ENCODE measurements at places on chromosomes 7 and 10.

DNA sequence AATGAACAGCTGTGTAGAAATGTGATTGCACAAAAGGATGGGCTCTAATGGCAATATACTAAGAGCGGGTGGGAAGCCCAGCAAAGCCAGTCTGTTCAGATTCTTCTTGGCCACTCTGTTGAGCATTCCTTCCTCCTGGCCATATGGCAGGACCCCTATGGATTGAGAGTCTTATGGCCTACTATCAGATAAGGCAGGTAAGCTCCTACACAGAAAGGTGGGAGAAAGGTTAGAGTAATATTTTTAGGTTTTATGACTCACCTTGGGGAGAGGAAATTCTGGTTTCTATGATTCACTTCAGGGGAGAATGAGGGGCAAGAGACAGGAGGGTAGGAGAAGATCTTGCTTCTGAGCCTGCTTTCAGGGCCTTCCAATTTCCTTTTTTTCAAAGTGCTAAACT lies 15.1 kb upstream of the AKR1B10 start:
- no peak for DNase-seq

DNA sequence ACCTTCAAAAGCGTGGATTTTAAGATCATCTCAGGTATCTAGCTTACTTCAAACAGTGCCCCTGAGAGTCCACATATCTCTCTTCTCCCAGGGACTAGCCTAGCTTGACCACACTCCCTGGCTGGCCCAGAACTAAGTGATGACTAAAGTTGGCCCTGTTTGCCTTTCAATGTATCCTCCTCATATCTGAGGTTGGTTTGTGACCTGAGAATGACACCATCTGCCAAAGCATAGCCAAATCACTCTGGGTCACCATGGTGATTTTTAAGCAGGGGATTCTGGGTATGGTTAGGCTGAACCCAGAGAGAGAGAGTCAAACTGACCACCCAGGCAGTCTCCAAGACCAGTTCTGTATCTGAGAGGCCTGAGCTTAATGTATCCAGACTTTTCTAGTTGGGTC lies 16.2 kb downstream of the CNNM1 start:
- no peak for DNase-seq

DNA sequence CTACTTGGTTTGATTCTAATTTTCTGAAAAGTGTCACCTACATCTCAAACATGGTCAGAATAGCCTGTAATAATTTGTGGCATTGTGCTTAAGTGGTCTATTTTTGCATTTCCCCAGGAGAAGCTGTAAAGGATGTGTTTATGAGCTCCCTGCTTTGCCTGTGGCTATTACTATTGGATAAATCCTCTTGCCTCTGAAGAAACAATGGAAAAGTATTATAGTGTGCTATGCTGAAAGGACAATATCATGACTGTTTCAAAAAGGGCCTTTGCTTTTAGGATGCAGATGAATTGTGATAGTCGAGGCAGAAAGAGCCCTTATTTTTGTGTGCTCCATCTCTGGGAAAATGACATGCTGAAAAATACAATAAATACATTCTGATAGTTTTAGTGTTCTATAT lies 94.1 kb upstream of the ARMC3 start:
- no peak for DNase-seq

DNA sequence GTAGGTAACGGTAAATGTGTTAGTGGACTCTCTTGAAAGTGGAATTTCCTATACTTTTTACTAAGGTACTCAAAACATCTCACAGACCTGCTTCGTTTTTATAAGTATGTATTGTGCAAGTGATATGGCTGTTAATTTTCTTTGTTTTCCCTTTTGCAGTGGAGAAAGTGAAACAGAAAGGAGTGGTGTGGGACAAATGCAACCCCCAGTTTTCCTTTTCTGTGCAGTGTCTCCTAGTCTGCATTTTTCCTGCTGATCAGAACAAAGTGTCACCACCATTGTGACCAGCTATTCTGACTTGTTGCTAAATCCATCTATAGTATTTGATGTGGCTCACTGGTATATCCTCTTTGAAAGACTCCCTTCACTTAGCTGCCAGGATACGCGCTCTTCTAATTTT lies 410.0 kb downstream of the EXOC4 start:
- no peak for DNase-seq

DNA sequence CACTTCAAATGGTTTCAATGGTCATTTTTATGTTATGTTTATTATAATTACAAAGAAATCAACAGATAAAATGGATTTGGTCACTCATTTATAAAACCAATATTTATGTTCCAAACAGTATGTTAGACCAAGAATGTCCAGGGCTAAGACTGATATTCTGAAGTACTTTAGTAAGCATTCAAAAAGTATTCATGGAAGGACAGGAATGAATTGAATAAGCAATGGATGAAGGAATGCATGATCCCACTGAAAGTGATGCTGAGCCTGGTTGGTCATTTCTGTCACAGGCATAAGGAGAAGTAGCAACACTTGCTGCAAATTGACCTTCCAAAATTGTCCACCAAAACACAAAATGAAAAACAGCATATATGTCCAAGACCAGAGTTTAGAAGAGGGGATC lies 189.0 kb upstream of the CELF2 start:
- no peak for DNase-seq

DNA sequence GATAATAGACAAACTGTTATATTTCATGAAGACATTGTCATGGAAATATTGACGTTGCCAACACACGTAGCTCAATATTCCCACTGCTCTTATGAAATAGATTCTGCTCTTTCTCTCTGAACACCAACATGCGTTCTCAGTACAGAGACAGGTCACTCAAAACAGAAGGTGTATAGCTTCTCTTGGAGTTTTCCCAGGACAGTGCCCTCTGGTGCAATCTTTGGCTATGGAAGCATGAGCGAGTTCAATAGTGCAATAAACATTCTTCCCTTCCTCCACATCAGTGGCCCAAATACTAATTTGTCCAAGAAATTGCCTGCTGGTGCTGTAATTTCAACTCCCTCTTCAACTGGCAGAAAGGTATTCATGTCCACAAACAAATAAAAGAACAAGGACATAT lies 145.3 kb downstream of the MAGI2 start:
- DNase-seq = no peak

- no peak for DNase-seq
These were observed 127.2 kb downstream of the TEX36 start for GRCh38 chr10:125555743-125556142.

DNA sequence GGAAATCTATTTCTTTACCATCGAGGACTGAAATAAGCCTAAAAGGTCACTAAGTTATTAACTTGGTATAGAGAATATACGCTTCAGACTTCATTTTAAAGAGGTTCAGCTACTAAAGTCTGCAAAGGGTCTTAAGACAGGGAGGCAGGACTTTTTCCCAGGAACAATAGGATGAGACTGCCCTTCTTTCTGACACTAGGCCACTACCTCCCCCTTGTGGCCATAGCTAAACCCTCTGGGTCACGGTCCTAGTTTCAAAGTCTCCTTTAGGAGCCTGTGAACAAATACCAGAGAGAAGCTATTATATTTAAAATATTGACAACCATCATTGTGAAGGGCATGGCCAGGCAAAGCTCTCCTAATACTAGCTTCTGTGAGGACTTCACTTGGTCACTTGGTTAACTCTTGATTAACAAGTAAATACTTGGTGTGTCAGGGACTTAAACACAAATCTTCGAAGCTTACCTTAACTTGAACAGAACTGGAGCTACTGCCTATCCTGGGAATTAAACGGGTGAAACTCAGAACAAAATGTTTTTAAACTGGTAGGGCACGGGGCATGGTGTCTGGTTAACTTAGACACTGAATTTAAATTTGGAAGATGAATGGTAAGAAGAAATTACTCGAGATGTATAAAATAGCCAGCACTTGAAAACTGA lies 75.6 kb downstream of the CCDC6 start:
- DNase-seq = peak; percentile 29

GRCh38 chr10:53572799-53573198 lies 800.2 kb upstream of the MBL2 start:
- DNase-seq = no peak

DNA sequence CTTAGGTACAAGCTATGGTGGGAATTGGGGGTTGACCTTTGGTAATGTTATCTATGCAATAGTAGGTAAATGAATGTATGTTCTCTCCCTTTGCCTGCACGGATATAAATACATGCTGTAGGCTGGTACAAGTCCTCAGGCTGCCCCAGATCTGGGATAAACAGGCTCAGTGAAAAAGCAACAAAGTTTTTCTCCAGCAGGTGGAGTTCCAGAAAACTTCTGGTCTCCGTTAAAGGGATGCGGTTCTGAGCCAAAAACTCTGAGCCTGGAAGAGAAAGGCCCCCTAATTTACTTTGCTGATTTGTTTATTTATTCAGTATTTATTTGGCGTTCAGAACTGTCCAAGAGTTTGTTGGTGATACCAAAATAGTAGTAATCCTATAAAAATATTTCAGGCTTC lies 204.7 kb downstream of the ADRA2A start:
- no peak for DNase-seq

DNA sequence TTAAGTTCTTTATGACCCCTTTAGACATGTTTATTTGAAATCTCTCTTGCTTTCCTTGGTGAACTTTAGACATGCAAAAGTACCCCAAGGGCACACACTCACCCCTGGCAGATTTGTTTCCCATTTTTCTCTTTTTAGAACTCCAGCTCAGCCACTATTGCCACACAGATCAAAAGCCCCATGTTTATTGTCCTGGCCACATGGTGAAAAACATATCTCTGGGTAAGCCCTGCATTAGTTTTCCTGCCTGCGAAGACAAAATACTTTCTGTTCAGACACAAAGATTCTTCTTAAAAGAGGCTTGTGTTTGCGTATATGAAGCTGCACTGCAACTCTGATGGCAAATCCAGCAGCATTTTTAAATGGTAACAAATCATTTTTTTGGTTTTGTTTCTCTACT lies 200.0 kb downstream of the POLR1F start:
- no peak for DNase-seq

GRCh38 chr7:46852795-46853194 lies 729.1 kb downstream of the TNS3 start:
- no peak for DNase-seq

GRCh38 chr10:132272231-132272971 lies 35.3 kb downstream of the STK32C start:
- no peak for DNase-seq

GRCh38 chr10:63197344-63198092 lies 64.4 kb downstream of the NRBF2 start:
- no peak for DNase-seq

GRCh38 chr7:22759721-22760120 lies 32.7 kb downstream of the IL6 start:
- DNase-seq = no peak

Data from H1 (cell line).